ENCODE measurements at places on chromosomes 4 and X.

- DNase-seq: no peak
Observed at GRCh38 chr4:7243609-7244330, 51.4 kb downstream of the SORCS2 start.

GRCh38 chrX:67338262-67338661 is 205.6 kb upstream of the AR start:
- no peak for DNase-seq

DNA sequence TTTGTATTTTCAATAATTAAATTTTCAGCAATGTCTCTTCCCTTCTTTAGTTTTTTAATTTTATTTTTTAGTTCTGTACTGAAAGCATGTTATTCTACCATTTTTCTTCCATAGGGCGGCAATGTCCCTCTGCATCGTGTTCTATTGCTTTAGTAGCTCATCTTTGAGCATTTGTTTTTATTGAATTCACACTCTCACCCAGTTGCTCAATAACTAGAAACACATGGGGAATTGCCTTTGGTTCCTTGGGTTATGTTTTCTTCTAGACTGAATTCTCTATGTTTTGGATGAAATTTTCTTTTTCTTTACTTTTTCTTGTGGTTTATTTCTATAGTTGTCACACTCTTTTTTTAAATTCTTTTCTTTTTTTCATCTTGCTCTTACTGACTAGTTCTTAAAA is 233.8 kb upstream of the LDB2 start:
- DNase-seq: no peak

- no peak for DNase-seq
Observed at GRCh38 chrX:153944800-153945150, 332 bp upstream of the RENBP start.

DNA sequence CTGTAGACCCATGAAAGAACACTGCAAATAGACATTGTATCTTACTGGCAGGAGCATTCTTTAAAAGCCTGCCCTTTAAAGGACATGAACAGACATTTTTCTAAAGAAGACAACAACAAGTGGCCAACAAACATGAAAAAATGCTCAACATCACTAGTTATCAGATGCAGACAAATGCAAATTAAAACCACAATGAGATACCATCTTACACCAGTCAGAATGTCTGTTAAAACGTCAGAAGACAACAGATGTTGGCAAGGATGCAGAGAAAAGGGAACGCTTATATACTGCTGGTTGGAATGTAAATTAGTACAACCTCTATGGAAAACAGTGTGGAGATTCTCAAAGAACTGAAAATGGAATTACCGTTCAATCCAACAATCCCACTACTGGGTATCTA is 77.2 kb downstream of the ATP10D start:
- no peak for DNase-seq

DNA sequence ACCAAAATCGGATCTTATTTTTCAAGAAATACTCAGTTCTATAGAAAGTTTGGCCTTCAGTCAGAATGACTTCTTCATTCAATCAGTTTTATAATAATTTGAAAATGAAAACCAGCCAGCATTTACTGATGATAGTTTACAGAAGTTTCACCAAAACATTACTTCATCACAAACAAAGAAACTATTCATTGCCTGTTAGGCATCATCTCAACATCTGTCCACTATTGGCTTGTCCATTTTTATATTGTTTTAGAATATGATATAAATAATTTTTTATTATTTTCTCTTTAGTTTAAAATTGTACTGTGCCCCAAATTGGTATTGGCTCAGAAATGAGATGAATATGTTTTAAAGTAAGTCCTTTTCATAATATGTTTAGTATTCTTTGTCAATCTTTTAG is 38.4 kb downstream of the FAT4 start:
- no peak for DNase-seq

DNA sequence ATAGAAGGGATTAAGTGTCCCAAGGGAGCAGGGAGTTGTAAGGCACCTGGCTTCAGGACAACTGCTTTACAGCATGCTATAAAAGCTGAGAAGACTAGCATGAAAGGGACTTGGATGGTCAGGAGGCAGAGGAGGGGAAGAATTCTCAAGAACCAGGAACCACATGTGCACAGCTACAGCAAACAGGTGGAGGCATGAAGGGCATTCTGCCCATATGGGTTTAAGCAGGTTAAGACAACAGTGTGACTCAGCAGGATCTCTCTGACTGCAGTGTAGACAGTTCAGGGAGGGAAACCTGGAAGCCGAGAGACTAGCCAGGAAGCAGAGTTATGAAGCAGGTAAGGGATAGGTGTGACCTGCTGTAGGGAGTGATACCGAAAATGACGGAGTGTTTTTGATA is 117.0 kb downstream of the DHRSX start:
- DNase-seq: no peak

- DNase-seq: no peak
Observed at GRCh38 chr4:64682946-64683345, 273.7 kb upstream of the TECRL start.

GRCh38 chr4:70721747-70722146 is at the start of gene RUFY3:
Gene RUFY3, plus strand, starts transcription at chr4:70721964. Its CDS starts 610 bp downstream, at chr4:70722574.
- DNase-seq: no peak

GRCh38 chr4:145218251-145218650 is 37.9 kb upstream of the OTUD4 start:
- DNase-seq: no peak

- DNase-seq: no peak
Observed at GRCh38 chr4:8383451-8384160, 56.9 kb downstream of the ACOX3 start.

GRCh38 chrX:14506866-14507265 is 22.5 kb upstream of the GLRA2 start:
- no peak for DNase-seq

GRCh38 chr4:1870578-1871443 is at the start of gene NSD2:
Gene NSD2, plus strand, starts transcription at chr4:1871393. Its CDS starts 29,262 bp downstream, at chr4:1900655.
- peak; percentile 88 for DNase-seq

DNA sequence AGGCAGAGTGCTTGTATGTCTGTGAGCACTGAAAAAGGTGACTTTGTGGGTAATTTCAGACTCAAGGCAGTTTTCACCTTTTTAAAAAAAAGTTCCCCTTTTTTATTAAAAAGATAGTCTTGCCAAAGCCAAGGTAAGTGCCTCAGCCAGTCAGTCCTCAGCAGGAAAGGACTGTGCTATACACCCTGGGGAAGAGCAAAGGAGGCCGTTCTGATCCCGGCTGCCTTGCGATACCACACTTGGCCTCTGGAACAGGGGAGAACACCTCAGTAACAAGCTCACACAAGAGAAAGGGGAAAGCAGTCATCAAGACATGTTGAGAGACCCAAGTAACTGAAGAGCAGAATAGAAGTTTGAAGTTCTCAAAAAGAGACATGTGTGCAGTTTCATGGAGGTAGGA is 541.7 kb downstream of the BCOR start:
- no peak for DNase-seq

- DNase-seq: no peak
Observed at GRCh38 chrX:111328858-111329257, 58.6 kb upstream of the CAPN6 start.

DNA sequence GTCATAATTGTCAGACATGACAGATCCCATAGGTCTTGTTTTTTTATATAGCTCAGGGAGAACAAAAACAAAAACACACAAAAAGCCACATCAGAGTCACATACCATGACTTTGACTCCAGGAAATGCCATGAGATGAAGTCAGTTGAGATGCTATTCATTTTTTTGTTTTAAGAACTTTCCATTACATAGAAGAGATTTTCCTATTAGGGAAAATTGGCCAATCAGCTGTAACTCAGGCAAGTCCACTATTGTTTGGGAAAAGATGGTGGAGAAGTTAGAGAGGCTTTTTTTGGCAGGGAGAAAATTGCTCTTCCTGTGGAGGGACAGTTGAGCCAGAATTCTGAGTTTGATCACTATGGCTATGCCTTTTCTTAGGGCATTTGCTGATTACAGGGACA is 72.6 kb downstream of the SMARCA5 start:
- no peak for DNase-seq

DNA sequence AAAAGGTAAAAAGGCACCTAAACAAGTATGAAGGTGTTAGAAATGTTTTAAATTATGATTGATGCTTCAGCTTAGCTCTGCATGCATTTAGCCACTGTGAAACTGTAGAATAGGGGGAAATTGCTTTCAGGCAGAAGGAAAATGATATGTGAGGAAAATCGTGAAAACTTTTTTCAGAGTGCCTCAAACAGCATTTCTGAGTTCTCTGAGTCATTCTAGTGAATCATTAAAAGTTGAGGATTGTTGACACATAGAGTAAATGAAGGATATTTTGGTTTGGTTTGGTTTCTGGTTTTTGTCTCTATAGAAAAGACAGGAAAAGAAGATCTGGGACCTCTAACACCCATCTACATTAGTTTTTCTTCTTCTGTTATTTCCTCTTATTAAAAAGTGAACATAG is 332.5 kb upstream of the TRAM1L1 start:
- DNase-seq: no peak

- no peak for DNase-seq
Observed at GRCh38 chrX:129529685-129530281, 6.5 kb upstream of the SMARCA1 start.

- DNase-seq: peak; percentile 4
Observed at GRCh38 chrX:1661048-1661921, 46.4 kb downstream of the ASMT start.

DNA sequence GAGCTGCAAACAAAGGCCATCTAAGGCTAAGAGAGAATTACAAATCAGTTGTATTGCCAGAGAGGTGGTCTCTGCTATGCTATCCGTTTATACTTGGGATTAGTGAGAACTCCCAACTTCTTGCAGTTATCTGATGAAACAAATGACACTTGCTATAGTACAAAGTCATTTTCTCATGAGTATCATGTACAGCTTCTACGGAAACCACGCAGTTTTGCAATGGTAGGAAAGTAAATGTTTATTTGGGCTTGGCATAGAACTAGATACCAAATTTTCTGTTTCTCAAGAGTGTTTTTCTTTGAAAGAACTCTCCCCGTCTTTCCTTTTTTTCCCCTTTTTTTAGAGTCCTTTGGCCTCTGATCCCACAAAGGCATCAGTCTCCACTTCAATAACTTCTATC is 128.2 kb upstream of the ENPEP start:
- no peak for DNase-seq

GRCh38 chr4:85595796-85596559 is 121.0 kb downstream of the ARHGAP24 start:
- no peak for DNase-seq

DNA sequence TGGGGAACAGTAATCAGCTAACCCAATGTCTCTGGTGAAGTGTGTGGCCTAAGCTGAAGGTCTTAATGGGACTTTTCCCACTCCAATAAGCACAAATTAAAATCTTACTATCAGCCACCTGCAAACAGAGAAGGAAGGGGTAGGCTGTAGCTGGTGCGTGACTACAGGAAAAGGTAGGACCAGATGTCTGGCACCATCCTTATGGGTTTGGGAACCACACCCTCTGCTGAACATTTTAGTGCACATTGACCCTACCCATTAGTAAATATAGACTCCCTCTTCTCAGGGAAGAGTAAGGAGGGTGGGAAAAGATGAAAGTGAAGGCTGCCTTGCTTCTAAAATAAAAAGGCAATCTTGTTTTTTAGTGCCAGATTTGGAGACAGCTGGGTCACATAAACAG is 602.8 kb downstream of the FAT4 start:
- DNase-seq: no peak

GRCh38 chr4:2065106-2065930 is 6.2 kb downstream of the NAT8L start:
- no peak for DNase-seq

DNA sequence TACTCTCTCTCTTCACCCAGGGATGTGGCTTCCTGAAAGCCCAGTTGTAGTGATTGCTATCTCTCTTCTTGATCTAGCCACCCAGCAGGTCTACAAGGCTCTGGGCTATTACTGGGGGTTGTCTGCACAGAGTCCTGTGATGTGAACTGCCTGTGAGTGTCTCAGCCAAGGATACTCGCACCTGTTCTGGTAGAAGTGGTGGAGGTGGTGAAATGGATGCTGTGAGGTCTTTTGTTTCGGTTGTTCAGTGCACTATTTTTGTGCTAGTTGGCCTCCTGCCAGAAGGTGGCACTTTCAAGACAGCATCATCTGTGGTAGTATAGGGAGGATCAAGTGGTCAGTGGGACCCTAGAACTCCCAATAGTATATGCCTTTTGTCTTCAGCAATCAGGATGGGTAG is 268.0 kb downstream of the GABRG1 start:
- DNase-seq: no peak

DNA sequence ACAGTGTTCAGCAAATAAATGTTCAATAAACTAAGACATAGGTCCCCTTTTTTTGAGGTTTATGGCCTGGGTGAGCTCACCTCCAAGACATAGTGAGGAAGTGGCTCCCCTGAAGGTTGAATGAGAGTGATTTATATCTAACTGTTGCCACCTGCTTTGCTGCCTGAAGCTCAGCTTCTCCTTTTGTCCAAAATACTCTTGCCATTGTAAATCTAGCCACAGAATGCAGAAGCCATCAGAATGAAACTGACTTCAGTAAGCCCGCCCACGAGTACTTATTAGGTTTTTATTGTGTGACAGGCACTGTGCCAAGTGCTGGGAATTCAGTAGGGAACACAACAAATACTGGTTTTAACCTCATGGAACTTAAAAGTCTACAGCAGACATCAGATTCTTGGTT is 18.0 kb downstream of the SPINK2 start:
- DNase-seq: no peak

- DNase-seq: no peak
Observed at GRCh38 chr4:70997546-70997945, 4.1 kb downstream of the DCK start.

GRCh38 chr4:136198358-136198757 is 1333.9 kb downstream of the PCDH18 start:
- DNase-seq: no peak
